NCI-H774 (cell line): ENCODE measurements at places on chromosomes 6 and 20.

DNA sequence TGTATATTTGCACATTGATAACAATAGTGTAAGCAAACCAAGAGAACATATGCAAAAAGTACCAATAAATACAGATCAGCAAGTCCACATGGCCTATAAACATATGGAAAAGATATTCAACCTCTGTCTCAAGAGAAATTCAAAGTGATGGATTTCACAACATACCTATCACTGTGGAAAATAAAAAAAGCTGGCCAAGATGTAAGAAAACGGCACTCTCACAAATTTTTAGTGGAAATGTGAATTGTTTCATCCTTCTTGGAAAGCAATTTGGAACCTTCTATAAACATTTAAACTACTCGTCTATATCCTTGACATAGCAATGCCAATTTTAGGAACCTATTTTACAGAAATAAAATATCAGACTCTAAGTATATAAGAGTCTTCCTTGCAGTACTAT is 559.8 kb downstream of the QKI start:
- no peak for DNase-seq

- DNase-seq: no peak
Observed at GRCh38 chr6:31529329-31530150, 778 bp downstream of the MCCD1 start.

DNA sequence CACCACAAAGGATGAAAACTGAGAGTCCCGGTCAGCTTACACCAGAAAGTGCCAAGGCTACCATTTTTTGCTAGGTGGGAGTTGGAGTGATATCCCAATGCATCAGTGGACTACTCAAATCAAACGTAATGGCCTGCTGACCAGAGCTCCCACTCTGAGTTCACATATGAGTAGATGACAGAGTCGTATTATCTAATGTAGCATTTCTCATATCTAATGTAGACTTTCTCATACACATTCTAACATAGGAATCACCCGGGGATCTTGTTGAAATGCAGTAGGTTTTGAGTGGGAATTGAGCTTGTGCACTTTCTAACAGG is 38.4 kb upstream of the FUCA2 start:
- DNase-seq: no peak

DNA sequence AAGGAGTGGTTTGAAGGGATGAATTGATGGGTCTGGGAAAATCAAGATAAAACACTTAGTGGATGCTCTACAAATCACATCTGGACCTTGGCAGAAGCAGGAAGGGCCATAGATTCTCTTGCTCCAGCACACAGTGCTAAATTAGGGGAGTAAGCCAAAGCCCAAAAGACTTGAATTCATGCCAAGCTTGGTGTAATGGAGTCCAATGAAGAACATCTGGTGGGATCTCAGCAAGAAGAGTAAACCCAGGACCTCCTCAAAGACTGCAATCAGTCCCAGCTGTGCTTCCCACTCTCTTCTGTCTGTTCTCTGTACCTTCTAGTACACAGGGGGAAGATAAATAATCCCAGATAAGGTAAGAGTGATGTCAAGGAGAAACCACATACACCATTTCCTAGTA is 683.4 kb downstream of the RNF144B start:
- no peak for DNase-seq

DNA sequence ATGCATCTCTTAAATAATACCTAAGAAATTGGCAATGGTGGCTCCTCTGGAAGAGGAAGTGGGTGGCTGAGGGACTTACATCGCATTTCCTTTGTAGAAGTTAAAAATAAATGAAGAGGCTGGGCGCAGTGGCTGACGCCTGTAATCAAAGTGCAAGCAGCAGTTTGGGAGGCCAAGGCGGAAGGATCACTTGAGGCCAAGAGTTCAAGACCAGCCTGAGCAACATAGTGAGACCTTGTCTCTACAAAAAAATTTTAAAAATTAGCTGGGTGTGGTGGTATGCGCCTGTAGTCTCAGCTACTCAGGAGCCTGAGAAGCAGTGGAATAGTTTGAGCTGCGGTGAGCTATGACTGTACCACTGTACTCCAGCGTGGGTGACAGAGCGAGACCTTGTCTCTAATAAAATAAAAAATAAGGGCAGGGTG is 12.2 kb upstream of the NCOA3 start:
- no peak for DNase-seq

DNA sequence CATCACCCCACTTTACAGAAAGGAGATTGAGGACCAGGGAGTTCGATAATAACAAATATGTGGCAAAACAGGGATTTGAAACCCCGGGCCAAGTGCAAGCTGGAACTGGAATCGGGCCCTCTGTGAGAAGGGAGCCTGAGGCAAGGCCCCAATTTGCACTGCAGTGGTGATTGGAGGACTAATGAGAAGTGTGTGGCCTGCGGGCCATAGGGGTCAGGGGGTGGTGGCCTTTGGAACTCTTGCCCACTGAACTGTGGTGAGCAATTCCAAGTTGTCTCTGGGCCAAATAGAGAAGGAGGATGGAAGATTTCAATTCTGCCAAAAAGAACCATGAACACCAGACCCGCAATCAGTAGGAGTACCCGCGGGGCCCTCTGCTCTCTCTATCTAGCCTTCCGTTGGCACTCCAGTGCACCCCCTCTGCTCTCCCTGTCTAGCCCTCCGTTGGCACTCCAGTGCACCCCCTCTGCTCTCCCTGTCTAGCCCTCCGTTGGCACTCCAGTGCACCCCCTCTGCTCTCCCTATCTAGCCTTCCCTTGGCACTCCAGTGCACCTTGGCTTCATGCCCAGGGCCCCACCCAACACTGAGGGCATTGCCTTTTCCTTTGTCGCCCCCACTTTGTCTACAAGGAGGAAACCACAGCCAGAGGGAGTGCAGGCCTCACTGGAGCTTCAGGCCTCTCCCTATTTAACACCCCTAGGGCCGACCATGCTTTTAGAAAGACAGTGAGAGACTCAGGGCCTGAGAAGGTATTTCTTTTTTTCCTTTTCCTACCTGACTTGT is 6.0 kb upstream of the PTPRA start:
- no peak for DNase-seq
